ENCODE measurements at places on chromosomes 3 and 15.

GRCh38 chr3:155326901-155327300 is 33.4 kb upstream of the STRIT1 start:
- no peak for DNase-seq

GRCh38 chr15:60814062-60814461 is 335.1 kb upstream of the ICE2 start:
- no peak for DNase-seq

- DNase-seq, result no peak
Observed at GRCh38 chr3:31403197-31403596, 129.5 kb upstream of the STT3B start.

DNA sequence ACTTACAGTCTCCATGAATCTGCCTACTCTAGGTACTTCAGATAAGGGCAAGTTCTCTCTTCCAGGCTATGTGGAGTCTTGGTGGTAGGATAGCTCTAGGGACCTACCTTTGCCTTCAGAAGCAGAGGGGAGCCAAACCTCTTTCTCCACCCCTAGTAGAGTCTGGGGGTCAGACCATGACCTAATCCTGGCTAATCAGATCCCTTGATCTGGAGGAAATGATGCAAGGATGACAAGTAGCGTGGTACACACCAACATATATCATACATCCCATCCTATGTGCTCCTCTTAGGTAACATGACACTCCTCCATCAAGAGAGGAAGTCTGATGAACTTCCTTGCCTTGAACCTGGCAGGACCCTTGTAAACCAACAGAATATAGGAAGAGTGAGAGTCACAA is 15.4 kb upstream of the PLA2G4F start:
- DNase-seq, result no peak

- DNase-seq, result no peak
Observed at GRCh38 chr3:193742628-193743027, 149.6 kb downstream of the OPA1 start.

- DNase-seq, result no peak
Observed at GRCh38 chr3:10666621-10667020, 149.4 kb upstream of the SLC6A11 start.

DNA sequence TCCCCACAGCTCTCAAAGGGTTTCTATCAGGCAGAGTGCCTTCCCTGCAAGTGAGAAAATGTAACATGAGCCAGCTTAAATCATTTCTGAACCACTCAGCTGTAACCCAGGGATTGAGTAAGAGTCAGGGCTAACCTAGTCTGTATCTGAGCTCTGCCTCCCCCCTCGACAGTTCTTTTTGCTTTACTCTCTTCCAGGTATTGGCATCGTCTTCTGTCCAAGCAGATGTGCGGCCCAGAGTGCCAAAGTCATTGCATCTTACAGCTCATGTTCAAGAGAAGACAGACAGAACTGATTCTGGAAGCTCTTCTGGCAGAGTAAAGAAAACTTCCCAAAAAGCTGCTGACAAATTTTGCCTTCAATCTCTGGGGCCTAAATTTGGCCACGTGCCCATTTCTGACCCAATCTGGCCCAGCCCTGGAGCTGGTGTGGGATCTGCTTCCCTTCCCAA is 74.8 kb downstream of the ABHD5 start:
- DNase-seq, result no peak

GRCh38 chr3:195258449-195259153 is 12.4 kb downstream of the XXYLT1 start:
- no peak for DNase-seq

DNA sequence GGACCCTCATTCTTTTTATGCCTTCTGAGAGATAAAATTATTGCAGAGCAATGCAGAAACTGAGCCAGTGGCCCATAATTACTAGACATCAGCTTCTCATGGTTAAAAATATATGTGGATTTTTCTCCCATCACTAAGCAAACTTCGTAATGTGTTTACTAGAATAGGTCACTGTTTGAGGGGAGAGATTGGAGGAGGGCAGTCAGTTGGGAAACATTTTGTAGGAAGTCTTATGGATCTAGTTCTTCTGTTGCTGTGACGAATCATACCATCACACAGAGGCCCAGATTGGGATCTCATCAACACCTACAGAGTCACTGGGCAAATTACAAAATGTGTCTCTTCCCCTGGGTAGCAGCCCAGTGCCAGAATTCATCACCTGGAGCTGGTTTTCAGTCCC is 81.4 kb downstream of the PDE8A start:
- no peak for DNase-seq

GRCh38 chr3:138434875-138435772 is 708 bp downstream of the ESYT3 start:
- DNase-seq, result no peak

DNA sequence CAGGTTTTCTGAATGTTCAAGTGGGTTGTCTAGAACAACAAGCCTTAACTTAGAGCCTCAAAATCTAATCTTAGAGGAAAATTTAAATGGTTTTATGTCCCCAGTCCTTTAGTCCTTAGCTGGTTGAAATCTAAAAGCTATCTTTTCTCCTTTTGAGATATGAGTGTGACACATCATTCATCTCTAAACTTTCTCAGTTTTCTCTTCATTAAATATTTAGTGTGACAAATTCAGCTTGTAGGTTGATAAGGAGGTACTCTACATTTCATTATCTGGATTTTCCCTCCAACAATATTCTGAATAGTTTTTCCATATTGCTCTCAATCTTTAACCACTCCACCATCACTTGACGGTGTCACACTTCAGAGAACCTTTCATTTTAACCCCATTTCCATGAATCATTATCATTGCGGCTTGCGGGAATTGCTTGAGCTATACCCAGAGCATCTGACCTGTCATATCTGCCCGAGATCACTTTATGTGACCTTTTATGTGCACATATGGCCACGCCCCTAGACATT is 16.1 kb upstream of the ATP8B4 start:
- no peak for DNase-seq

GRCh38 chr15:90750186-90750585 is 33.0 kb downstream of the BLM start:
- DNase-seq, result no peak

- DNase-seq, result no peak
Observed at GRCh38 chr3:127607675-127608361, 9.6 kb downstream of the MCM2 start.

- DNase-seq, result no peak
Observed at GRCh38 chr15:100721758-100722550, 119.6 kb downstream of the ASB7 start.

DNA sequence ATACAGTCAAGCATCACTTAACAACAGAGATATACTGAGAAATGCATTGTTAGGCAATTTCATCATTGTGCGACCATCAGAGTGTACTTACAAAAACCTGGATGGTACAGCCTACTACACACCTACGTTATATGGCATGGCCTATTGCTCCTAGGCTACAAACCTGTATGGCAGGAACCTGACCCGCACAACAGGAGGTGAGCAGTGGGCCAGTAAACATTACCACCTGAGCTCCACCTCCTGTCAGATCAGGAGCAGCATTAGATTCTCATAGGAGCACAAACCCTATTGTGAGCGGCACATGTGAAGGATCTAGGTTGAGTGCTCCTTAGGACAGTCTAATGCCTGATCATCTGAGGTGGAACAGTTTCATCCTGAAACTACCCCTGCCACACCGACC is 89.7 kb downstream of the SCAPER start:
- DNase-seq, result no peak

DNA sequence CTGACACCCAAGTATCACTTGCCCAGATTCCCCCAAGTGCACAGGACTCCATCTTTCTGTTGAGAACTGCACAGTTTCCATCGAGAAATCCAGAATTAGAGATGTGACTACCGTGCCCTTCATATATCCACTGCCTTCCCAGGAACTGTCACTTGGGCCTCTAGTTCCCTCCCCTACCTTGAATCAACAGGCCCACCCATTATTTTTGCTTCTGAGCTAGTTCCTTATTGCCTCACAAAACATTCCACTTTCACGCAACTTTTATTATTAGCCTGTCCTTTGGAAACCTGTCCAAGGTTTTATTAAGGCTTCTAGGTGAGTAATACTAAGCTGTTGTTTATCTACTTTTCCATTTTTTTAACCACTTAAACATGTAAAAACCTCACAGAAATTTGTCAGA is 17.1 kb upstream of the SLC30A4 start:
- no peak for DNase-seq

DNA sequence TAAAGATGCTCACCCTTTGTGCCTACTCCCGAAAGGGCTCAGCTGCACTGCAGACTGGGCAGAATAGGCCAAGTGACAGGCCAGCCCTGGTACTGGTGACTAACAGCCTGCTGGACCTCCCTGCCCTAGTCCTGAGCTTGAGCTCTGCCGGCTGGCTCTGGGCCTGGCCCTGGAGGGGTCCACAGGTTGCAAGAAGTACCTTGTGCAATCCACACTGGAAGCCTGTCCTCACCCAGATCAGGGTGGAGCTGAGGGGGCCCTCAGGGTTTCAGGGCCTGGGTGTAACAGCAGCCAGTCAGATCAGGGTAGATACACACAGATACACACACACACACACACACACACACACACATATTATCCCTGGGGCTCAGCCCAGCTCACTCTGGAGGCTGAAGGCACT is 27.3 kb upstream of the PLA2G4D start:
- DNase-seq, result no peak

GRCh38 chr15:58182460-58183163 is 44.4 kb downstream of the AQP9 start:
- DNase-seq, result peak; percentile 2

DNA sequence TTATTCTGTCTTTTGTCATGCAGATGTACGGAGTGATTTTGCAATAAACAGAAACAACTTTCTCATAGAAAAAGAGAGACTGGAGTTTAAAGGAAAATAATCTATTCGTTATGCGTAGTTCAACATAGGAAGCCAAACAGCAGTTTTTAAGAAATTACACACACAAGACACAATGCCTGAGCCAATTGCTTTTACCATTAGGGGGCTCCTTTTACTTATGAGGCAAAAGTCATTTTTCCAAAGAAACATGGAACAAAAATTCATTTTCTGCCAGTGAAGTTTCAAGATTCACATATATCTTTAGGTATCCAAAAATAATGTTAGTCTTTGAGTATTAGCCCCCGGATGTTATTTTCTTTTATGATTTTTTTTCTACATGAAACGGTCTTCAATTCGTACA is 10.7 kb downstream of the CNTN6 start:
- DNase-seq, result no peak

GRCh38 chr3:178767581-178767980 is 231.3 kb downstream of the KCNMB2 start:
- DNase-seq, result no peak

DNA sequence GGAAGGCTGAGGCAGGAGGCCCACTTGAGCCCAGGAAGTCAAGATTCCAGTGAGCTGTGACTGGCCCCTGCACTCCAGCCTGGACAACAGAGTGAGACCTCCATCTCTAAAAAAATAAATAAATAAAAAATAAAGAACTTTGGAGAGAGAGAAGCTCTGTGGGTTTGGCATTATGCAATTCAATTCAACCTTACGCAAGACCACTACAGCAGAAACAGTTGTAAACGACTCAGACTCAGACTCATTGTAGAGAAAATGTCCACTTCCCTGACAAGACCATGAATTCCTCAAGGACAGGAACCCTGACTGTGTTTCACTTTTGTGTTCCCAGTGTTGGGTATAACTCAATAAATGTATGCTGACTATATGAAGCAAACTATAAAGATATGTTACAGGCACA is 90.3 kb upstream of the C3orf80 start:
- DNase-seq, result no peak

DNA sequence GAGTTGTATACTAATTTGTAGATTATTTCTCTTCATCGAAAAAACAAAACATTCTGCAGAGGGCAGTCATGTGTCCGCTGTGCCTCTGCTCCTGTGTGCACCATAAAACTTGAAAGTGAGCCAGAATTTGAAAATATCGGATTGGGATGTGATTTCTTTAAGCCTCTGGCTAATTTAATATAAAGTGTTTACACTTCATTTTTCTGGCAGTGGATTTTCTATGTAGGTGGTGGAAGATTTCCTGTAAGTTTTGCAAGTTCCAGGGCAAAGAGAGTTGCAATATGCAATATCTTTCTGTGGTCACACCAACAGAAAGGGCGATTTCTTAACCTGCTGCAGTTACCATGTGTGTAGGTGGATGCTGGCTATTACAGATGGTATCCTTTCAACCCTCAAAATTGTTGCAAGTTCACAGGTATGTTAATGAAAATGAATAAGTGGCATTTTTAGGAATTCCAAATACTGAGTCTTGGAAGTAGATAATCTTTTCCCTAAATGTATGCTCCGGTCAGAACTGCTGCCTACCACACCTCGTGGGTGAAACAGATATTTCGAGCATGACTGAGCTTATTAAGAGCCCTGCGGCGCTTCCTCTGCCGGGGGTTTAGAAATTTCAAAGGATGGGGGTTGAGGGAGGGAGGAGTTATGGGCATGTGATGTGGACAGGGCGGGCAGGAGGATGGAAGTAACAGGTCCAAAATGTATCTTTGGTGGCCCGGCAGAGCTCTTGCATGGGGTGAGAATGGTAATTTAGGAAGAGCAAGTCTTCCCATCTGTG is 134.0 kb downstream of the PGPEP1L start:
- DNase-seq, result no peak

GRCh38 chr15:58042006-58042405 is 23.5 kb downstream of the ALDH1A2 start:
- DNase-seq, result no peak

DNA sequence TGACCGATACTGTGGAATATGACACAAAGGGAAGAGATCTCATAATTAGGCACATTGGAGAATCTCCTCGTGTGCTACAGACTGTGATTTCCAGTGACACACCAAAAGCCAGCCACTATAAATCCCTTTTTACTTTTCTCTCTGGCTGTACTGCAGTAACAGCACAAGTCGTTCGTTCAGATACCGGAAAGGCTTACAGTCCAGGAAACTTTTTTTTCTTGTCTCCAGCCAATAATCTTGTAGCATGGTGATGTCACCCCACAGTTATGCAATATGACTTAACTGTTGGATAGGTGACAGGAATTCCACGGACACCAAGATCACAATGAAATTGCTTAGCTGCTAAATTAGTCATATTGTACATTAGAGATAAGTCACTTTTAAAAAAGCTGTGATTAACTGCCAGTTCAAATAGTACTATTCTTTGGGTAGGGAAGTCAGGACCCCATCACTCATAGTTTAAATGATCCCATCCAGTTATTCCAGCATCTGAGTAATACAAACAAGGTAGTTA is 36.3 kb upstream of the TSC22D2 start:
- no peak for DNase-seq

DNA sequence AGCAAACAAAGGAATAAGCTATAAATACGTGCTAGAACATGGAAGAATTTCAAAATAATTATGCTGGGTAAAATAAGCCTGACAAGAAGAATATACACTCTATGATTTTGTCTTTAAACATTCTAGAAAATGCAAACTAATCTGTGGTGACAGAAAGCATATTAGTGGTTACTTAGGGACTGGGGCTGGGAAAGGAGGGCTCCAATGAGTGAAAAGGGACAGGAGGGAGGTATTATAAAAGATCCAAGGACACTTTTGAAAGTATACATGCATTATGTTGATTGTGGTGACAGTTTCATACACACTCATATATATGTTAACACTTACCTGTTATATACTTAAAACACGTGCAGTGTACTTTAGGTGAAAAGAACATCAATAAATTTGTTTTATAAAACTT is 23.0 kb downstream of the MYH15 start:
- DNase-seq, result no peak

GRCh38 chr3:160746976-160747375 is 9.1 kb upstream of the PPM1L start:
- DNase-seq, result no peak
